Dermis microvascular lymphatic vessel endothelial cell (primary cell): ENCODE measurements at places on chromosomes 11 and 22. TPM values are rescaled to one million over a fixed set of nuclear protein-coding genes. Genes with fewer than 3 reads are reported as not detected.
A peak's percentile ranks its signal among the peaks of the same experiment; 100 is the strongest.

- no peak for DNase-seq
Measured at GRCh38 chr22:33726294-33726734, 194.0 kb downstream of the LARGE1 start.

GRCh38 chr11:82194521-82194920 lies 539.1 kb downstream of the FAM181B start:
- no peak for DNase-seq

DNA sequence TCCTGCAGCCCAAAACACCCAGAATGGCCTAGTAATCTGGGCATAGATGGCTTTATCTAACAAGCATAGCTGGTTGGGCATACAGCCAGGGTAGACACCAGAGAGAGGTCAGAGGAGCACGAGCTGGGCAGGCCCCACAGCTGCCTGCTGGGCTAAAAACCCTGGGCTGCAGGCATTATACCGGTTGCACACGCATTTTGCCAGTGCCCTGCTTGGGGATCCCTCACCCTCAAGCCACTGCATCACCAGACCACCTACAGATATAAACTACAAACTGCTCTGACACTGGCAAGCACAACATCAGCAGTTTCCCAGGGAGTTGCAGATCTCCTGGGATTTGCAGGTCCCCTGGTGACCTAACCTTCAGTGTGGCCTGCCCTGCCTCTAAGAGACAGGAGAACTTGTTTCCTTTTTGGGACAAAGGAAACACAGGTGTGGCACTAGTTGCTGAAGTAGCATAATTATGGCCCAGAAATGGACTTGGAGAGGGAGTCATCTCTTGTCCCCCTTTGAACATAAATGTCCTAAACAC lies 79.1 kb upstream of the SC5D start:
- no peak for DNase-seq

Gene ANKK1
- not detected in 2 replicates for total RNA-seq

DNA sequence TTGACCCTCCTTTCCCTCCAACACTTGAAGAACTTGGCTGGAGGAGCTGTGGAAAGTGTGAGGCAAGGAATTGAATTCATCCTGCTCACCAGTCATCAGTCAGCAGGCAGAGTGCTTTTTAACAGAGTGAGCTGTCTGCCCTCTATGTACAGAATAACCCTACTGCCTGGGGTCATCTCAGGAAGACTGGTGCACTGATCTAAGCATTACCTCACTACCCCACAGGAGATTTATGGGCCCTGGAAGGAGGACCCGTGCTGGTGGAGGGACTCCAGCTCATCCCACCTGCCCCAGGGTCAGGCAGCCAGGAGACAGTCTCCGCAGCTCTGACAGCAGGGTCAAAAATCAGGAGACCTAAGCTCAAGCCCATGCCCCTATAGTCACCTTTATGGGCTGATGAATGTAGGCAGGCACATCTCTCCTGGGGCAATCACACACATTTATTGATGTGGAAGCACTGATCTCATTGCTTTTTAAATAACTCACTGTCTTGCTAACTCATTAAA lies 270.8 kb upstream of the SESN3 start:
- DNase-seq: no peak

GRCh38 chr11:67023957-67024353 lies 1.0 kb downstream of the SYT12 start:
- DNase-seq: no peak

GRCh38 chr11:10072142-10072541 lies 221.9 kb downstream of the SBF2 start:
- DNase-seq: no peak

DNA sequence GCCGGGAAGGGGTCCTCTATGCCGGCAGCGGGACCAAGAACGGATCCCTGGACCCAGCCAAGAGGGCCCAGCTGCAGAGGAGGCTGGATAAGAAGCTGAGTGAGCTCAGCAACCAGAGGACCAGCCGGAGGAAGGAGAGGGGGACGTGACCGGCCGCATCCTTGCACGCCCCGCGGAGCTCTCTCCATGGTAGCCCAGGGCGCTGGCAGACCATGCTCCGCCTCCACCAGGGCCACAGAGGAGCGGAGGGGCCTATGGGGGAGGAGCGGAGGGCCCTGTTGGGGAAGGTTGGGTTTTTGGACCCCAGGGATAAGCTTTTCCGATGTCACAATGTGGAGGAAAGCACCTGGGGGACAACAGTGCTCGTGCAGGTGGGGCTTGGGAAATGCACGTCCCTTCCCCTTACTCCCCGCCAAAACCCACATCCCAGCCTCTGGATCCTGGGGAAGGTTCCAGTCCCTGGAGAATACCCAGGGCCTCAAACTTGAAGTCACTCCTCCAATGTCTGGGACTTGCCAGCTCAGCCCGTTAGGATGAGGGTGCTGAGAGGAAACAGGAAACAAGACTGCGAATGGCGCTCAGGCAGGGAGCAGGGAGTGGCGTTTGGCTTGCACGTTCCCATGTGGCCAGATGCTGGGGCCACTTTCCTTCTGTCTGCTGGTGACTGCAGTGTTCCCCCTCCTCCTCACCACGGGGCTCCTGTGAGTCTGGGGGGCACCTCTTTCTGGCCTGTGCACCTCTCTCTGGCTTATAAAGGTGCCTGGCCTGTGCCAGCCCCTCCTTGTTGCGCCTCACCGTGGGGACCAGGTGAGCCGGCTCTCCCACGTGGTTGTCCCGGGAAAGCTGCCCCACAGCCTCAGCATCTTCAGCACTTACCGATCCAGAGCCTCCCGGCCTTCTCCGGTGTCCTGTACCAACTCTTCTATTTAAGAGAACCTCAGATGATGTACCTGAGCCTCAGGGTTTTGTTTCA lies 36.2 kb downstream of the IGHMBP2 start:
- DNase-seq: no peak

GRCh38 chr11:74847895-74848294 lies 99.2 kb downstream of the RNF169 start:
- no peak for DNase-seq

Gene CATSPERZ
- 0.25 TPM in 1 of 2 replicates, not detected in the other for total RNA-seq

- DNase-seq: no peak
Measured at GRCh38 chr11:15072551-15073143, 746 bp upstream of the CALCB start.

Gene ARSA
- 8.0 and 18.6 TPM in 2 replicates for total RNA-seq

Gene GLYATL2
- under 0.01 and 0.13 TPM in 2 replicates for total RNA-seq

GRCh38 chr11:7571640-7572000 lies 57.8 kb downstream of the PPFIBP2 start:
- DNase-seq: peak; percentile 40

- no peak for DNase-seq
Measured at GRCh38 chr11:133137270-133137669, 395.0 kb downstream of the OPCML start.

GRCh38 chr11:57648801-57649735 lies 644 bp downstream of the YPEL4 start:
- no peak for DNase-seq

GRCh38 chr11:131683666-131684065 lies 313.3 kb downstream of the NTM start:
- DNase-seq: no peak

Gene FAM83F
- not detected in 2 replicates for total RNA-seq
